ENCODE measurements at places on chromosomes 11 and 22. TPM values are rescaled to one million over a fixed set of nuclear protein-coding genes. Genes with fewer than 3 reads are reported as not detected.

The NPAS4 gene
- not detected for polyA plus RNA-seq

The SCGB1D2 gene
- polyA plus RNA-seq = 4.0 TPM

The SCGB1C1 gene
- polyA plus RNA-seq = not detected

The SLC17A6 gene
- polyA plus RNA-seq = not detected

The IGF2 gene
- polyA plus RNA-seq = 0.81 TPM

The IL18 gene
- polyA plus RNA-seq = 38.6 TPM

The MMP11 gene
- polyA plus RNA-seq = not detected

The OR52D1 gene
- not detected for polyA plus RNA-seq

The BEST1 gene
- 2.7 TPM for polyA plus RNA-seq

The CNGA4 gene
- 0.32 TPM for polyA plus RNA-seq

The RHOD gene
- polyA plus RNA-seq = 10.2 TPM

The SCARF2 gene
- 2.4 TPM for polyA plus RNA-seq

The ST14 gene
- 97.8 TPM for polyA plus RNA-seq

The OR4A5 gene
- not detected for polyA plus RNA-seq

The LSP1 gene
- 4.5 TPM for polyA plus RNA-seq

The KCTD14 gene
- 4.9 TPM for polyA plus RNA-seq

The GDPD4 gene
- not detected for polyA plus RNA-seq

The CARD16 gene
- 145 TPM for polyA plus RNA-seq

The OR6T1 gene
- not detected for polyA plus RNA-seq

The BIK gene
- 1.7 TPM for polyA plus RNA-seq

The DSCAML1 gene
- 0.22 TPM for polyA plus RNA-seq

The CRYBB2 gene
- 1.3 TPM for polyA plus RNA-seq

The LRRC32 gene
- 44.7 TPM for polyA plus RNA-seq

The APLNR gene
- 3.4 TPM for polyA plus RNA-seq

The BBOX1 gene
- polyA plus RNA-seq = not detected

The MOGAT2 gene
- 112 TPM for polyA plus RNA-seq

The RTN4RL2 gene
- polyA plus RNA-seq = 0.87 TPM

The CCDC15 gene
- polyA plus RNA-seq = 0.27 TPM

The OR51I1 gene
- not detected for polyA plus RNA-seq

The MS4A2 gene
- polyA plus RNA-seq = not detected

The TMEM184B gene
- 47.4 TPM for polyA plus RNA-seq

The ACTN3 gene
- not detected for polyA plus RNA-seq

The ACR gene
- 0.25 TPM for polyA plus RNA-seq

The MS4A1 gene
- polyA plus RNA-seq = 1.4 TPM
